Stimulated activated CD8-positive, alpha-beta memory T cell treated with anti-CD3 and anti-CD28 coated beads, Interleukin-4, amount 100 ng/mL, for 1 hour (primary cell): ENCODE measurements at places on chromosomes 13 and 19.

- no peak for DNase-seq
Measured at GRCh38 chr19:41478875-41479756, 36.2 kb downstream of the ERICH4 start.

DNA sequence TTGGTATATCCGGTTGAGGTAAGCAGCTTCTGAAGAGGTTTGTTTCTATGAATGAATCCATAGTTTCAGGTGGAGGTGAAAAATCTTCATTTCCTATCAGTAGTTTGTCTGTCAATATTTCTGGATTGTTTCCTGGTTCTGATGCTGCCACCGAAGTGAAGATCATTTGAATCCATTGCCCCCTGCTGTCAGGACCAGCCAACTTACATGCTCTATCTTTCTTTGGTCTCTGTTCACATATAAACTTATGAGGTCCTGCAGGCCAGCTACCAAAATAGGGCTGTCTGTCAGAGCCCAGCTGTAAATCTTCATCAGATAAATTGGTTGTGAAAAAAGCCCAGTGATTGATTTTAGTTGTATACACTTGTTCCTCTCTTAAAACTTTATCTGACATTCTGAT lies 15.2 kb upstream of the N4BP2L1 start:
- no peak for DNase-seq

DNA sequence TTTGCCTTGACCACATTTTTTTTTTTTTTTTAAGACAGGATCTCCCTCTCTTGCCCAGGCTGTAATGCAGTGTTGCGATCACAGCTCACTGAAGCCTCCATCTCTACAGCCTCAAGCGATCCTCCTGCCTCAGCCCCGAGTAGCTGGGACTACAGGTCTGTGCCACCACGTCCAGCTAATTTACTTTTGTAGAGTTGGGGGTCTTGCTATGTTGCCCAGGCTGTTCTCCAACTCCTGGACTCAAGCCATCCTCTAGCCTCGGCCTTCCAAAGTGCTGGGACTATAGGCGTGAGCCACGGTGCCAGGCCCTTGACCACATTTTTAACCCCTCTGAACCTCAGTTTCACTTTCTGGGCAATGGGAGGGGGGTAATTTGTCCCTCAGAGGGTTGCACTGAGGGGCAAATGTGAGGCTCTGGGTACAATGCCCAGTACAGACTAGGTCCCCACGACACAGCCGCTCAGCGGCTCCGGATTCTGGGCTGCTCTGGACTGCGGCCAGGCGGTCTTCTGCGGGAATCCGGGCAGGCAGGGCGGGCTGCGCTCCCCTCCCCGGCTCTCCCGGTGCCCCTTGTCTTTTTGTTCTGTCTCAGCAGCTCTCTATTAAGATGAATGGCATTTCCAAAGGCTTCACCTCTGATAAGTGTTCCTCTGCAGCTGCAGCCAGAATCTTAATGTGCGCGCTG lies 3.8 kb upstream of the ALOX5AP start:
- DNase-seq = no peak

- DNase-seq = no peak
Measured at GRCh38 chr13:40394304-40394985, 272.0 kb downstream of the FOXO1 start.

- no peak for DNase-seq
Measured at GRCh38 chr19:24069905-24070657, 16.9 kb upstream of the ZNF254 start.

DNA sequence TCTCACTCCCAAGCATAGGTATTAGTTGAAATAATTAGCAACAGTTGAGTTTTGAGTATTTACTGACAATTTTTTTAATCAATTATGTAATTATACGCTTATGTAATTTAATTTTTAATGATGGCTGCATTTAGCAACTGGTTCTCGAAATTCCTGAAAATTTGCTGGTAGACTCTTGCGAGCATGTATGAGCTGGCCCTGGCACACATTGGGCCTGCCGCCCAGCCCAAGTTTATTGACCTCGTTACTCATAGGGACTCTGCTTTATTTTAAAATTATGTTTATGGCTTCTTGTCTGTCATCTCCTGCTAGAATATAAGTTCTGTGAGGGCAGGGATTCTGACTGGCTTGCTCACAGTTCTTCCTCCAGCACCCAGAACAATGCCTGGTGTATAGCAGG lies 6.7 kb downstream of the KLK14 start:
- DNase-seq = no peak

DNA sequence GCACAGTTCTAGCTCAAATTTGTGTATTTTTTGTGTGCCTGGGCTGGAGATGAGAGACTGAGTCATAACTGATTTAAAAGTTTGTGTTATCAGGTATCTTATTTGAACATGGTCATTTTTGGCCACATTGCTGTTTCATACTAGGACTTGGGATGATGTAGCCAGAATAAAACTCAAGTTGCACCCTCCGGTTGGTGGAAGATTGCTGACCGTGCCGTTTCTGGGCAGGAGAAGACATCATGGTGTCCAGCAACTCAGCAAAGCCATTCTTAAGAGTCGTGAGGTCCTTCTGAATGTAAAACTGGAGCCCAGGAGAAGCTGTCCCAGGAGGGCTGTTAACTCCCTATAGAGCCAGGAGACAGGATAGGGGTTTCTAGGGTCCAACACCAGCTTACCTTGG lies 7.6 kb downstream of the CEBPG start:
- no peak for DNase-seq
